Stimulated activated CD8-positive, alpha-beta memory T cell treated with anti-CD3 and anti-CD28 coated beads, Interleukin-7, amount 100 ng/mL, for 4 hours (primary cell): ENCODE measurements at places on chromosomes 13 and 19.

- no peak for DNase-seq
Measured at GRCh38 chr13:95185311-95185710, 115.9 kb downstream of the ABCC4 start.

DNA sequence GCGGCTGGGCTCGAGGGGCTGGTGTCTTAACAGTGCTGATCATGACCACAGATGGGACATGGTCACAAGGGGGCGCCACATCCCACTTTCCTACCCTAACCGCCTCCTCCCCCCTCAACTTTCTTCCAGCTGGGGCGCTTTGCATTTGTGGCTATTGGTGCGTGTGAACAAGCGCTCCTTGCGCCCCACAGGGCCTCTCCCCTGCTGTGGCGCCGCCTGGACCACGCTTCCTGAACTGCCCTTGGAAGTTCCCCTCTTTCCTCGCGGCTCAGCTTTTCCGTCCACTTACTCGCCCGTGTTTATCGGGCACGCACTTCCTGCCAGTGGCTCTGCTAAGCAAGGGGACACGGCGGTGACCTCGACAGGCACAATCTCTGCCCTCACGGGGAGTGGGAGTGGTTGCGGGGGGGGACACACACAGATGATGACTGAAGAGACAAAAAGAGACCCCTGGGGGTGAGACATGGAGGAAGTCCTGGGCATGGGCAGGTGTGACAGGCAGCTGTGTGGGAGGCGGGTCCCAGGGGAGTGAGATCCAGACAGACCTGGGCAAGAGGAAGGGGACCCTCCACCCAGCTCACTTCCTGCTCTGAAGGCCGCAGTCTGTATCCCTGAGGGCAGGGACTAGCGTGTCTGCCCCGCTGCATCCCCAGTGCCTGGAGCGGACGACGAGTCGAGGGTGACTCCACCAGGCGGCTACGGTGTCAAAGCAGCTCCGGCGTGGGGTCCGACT, 40.3 kb downstream of the ZNF787 start:
- peak; percentile 38 for DNase-seq

- DNase-seq: no peak
Measured at GRCh38 chr13:44272692-44273091, 100.9 kb upstream of the SERP2 start.

DNA sequence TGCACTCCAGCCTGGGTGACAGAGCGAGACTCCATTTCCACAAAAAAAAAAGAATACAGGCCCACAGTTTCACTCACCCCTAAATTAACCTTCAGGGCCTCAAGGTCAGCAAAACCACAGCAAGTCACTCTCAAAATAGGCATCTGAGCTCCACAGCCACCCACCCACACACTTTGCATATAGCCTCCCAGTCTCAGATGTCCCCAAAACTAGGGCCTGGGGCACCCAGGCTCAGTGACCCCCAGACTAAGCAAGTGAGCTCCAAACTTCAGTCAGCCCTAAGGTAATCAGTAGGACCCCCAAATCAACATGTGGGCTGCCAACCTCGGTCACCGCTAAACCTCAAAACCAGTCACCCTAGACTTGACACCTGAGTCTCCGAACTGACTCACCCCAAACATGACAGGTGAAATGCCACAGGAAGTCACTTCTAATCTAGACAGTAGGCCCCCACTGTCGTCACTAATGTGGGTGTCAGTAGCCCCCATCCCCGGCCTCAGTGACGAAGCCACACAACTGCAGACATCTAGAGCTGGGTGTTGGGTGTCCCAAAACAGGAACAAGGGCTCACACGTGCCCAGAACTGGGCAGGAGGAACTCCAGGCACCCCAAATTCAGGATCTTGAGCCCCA, 13.9 kb downstream of the RABAC1 start:
- DNase-seq: peak; percentile 86

DNA sequence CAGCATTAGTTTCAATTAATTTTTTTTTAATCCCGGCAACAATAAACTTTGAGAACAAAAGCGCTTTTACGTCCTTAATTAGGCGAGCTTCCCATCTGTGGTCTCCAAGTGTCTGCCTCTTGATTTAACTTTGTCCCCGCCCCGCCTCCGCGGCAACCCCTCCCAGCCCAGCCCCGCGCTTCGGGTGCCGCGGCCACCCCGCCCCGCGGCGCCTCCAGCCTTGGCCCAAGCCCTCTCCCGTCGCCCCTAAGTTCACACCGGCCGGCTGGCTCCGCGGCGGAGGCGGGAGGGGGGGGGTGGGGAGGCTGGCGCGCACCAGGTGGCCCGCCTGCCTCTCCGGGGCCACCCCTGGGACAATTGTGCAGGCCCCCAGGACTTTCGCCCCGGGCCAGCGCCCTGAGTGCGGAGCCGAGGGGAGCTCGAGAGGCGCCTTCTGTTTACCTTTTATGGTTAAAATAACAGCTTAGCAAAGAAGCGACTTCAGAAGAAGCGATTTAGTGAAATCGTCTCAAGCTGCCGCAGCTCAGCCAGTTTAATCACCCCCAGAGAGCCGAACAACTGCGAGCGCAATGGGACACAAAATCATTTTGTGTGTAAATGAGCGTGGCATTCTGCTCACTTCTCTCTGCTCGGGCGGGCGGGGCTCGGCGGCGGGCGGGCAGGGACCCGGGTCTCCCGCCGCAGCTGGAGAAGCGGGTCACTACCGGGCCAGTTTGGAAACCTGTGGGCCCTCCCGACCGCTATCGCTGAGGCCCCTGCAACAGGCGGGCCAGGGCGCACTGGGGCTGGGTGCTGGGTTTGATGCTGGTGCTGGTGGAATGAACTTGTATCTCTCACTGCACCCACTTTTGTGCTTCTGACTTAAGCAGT, 1.4 kb downstream of the KCTD15 start:
- DNase-seq: no peak

DNA sequence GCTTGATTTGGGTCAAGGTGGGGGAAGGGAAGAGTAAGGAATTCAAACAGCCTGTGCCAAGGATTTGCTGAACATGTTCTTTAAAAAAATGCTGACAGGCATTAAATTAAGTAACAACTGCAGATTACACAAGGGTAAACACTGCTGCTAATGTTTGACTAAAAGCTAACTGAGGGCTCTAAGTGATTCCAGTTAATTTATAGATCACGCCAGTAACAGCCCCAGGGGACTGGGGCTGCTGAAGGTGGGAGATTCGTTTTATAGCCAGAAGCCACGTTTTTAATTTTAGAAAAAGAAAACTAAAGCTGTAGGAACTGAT, 321.7 kb downstream of the DLEU7 start:
- DNase-seq: no peak

- no peak for DNase-seq
Measured at GRCh38 chr13:33179463-33179862, 106.1 kb downstream of the STARD13 start.
